ENCODE measurements at places on chromosomes 12 and 14. TPM values are rescaled to one million over a fixed set of nuclear protein-coding genes. Genes with fewer than 3 reads are reported as not detected.

PLXNC1 gene
- total RNA-seq, result 1.6 TPM

- H3K27ac ChIP-seq, result no peak overlapping the region
- DNase-seq, result no peak
- H3K4me3 ChIP-seq, result no peak overlapping the region
- H3K27me3 ChIP-seq, result peaks cover under 1% of the 10 kb centered on the region
- no peaks in the 10 kb centered on the region for H3K4me1 ChIP-seq
These were observed 28.7 kb downstream of the JAG2 start for GRCh38 chr14:105139831-105140239.

BDKRB1 gene
- 56.5 TPM for total RNA-seq

GRCh38 chr12:6551063-6551461, 4.8 kb downstream of the IFFO1 start:
- peaks cover 54% of the 10 kb centered on the region for H3K4me1 ChIP-seq
- H3K4me3 ChIP-seq, result no peak overlapping the region
- no peak for DNase-seq
- H3K36me3 ChIP-seq, result peaks cover 15% of the 10 kb centered on the region

NRXN3 gene
- total RNA-seq, result 4.8 TPM

SDS gene
- total RNA-seq, result not detected

DNA sequence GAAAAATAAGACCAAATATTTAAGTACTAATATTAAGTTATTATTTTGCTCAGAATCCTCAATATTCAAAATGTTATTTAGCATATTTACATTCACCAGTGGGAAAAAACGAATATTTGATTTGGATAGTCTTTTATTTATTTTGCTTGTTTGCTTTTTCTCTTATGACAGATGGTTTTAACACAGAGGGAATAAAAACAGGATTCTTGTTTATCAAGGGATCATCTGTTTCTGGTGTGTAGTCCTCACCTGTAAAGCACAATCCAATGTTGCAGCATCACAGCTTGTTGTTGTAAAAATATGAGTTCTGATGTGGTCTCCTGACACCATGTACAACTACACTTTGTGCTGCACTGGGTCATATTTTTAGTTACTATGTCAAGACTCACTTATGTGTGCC, 103.9 kb downstream of the AVPR1A start:
- no peaks in the 10 kb centered on the region for H3K36me3 ChIP-seq
- H3K4me1 ChIP-seq, result no peaks in the 10 kb centered on the region
- no peak overlapping the region for H3K4me3 ChIP-seq
- H3K27me3 ChIP-seq, result no peaks in the 10 kb centered on the region

DNA sequence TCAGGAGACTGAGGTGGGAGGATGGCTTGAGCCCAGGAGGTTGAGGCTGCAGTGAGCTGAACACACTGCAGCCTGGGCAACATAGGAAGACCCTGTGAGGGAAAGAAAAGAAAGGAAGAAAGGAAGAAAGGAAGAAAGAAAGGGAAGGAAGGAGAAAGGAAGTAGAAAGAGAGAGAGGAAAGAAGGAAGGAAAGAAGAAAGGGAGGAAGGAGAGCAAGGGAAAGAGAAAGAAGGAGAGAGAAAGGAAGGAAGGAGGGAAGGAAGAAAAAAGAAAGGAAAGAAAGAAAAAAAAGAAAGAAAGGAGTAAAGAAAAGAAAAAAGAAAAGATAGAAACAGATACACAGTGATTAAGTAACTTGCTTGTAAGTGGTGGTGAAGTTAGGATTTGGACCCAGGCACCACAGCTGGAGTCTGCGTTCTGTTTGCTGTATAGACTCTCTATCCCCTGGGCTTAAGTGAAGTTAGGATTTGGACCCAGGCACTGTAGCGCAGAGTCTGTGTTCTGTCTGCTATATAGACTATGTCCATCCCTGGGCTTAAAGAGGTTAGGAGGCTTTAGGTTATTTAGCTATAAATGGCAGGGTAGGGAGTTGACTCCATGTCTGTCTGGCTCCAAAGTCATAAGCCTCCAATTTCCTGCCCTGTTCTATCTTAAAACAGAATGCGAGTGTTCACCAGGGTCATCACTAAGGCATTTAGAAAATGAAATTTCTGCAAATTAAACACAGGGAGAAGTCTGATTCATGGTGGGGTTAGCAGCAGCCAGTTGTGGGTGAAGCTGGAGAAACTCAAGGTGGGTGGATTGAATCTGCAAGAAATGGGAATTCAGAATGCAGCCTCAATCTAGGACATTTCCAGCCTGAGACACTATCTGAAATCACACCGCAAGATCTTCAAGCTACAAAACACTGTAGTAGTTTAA, 13.3 kb upstream of the C12orf75 start:
- peaks cover 13% of the 10 kb centered on the region for H3K4me1 ChIP-seq
- no peaks in the 10 kb centered on the region for H3K36me3 ChIP-seq
- no peak overlapping the region for H3K4me3 ChIP-seq
- peak; percentile 84 for DNase-seq
- peak overlapping the region; percentile 99 for H3K27ac ChIP-seq

DNA sequence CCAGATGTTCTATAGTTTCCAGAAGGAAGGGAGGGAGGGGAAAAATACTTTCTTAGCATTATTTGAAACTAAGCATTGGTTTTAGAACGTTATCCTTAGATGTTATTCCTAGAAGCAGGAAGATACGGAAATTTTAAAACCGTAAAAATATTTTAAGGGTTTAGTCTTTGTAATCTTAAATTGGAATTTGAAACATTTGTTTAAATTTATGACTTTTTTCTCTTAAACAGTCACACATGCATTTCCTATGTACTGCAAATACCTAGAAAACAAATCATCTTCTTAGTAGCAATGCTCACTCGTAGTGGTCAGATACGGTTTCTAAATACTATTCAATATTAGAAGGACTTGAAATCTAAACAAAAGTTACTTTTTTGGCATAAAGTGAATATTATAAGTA, 282.0 kb downstream of the ERC1 start:
- peak; percentile 37 for DNase-seq
- H3K27ac ChIP-seq, result no peak overlapping the region
- H3K27me3 ChIP-seq, result no peaks in the 10 kb centered on the region
- H3K36me3 ChIP-seq, result peaks cover 2% of the 10 kb centered on the region
- 0 out of 2 replicates have a peak, but pooled peaks cover 1% of the 10 kb centered on the region for H3K4me1 ChIP-seq

PTPN6 gene
- under 0.01 TPM for total RNA-seq

DNA sequence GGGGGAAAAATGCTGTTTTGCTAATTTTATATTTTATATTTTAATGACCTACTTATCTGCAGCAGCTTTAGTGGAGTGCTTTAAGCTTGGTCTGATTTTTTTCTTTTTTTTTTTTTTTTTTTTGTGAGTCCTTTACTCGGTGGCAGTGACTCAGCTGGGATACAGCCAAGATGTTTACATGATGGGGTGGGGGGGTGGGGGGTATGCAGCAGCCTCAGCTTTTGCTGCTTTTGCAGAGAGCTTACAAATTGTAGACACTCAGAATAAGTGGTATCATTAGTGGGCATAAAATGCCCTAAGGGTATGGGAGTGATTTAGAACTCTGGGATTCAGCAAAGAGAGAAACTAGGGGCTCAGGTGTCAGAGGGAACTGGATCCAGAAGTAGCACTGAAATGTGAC, 38.2 kb upstream of the ARHGAP5 start:
- H3K4me1 ChIP-seq, result no peaks in the 10 kb centered on the region
- no peak overlapping the region for H3K4me3 ChIP-seq
- no peaks in the 10 kb centered on the region for H3K36me3 ChIP-seq
- H3K27me3 ChIP-seq, result peaks cover 12% of the 10 kb centered on the region
- DNase-seq, result peak; percentile 1

PCK2 gene
- 11.1 TPM for total RNA-seq

DNA sequence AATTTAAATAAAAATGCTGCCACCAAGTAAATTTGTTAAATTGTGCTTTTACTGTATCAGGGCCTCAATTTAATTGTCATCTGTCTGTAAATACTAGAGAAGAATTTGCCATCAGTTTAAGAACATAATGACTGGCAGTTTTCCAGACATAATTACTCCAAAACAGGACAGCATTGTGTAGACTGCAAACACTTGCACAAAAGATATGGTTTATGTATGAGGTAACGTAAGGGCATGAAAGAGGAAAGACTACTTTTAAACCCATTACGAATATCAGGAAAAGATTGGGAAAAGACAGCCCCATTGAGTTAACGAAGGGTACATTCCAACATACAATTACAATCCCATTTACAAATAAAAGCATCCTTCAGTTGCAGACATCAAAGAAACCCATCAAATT, 59.8 kb upstream of the KRR1 start:
- H3K4me3 ChIP-seq, result no peak overlapping the region
- H3K27ac ChIP-seq, result no peak overlapping the region
- H3K27me3 ChIP-seq, result no peaks in the 10 kb centered on the region
- DNase-seq, result no peak
- peaks cover 19% of the 10 kb centered on the region for H3K4me1 ChIP-seq

Measured in IMR-90 (cell line).